ENCODE measurements at places on chromosomes 6 and 20.

DNA sequence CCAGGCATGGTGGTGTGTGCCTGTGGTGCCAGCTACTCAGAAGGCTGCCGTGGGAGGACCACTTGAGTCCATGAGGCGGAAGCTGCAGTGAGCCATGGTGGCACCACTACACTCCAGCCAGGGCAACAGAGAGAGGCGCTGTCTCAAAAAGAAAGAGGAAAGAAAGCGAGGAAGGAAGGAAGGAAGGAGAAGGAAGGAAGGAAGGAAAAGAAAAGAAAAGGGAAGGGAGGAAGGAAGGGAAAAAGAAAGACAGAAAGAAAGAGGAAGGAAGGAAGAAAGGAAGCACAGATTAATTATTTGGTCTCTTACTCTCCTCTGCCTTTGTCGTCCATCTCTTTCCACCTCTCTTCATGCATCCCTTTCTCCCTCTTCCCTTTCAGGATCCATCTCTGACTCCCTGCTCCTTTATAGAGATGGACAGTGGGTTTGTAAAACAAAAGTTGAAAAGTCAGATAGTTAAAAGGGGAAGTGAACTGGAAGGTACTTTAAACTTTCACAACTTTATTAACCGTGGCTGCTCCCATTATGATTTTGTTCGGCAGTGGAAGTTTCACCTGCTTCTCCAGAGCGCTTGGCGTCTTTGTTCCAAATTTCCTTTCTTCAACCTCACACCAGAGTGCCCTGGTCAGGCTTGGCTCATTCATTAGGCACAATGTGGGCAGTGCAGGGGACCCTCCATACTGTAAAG lies 1.5 kb downstream of the HLA-DQA1 start:
- no peak for DNase-seq

DNA sequence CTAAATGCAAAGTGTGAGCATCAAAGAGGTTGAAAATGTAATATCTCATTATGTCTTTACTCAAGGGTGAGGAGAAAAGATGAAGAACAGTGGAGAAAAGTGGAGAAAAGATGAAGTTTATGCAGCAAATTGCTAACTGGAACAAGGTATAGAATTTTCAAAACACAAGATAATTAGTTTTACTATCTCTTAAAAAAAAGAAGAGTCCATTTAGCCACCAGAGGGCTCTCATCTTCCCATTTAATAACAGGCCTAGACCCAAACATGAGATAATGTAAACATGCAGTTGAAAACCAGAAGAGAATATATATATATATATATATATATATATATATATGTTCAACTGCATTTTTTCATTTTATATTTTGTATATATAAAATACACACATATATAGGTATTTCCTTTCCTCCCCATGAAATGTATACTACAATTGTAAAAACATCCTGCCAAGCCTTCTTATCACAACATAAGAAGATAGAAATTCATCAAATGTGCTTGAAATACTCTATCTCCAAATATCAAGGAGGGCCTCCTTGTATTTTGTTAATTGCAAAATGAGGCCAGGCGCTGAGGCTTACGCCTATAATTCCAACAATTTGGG lies 78.4 kb downstream of the ADTRP start:
- no peak for DNase-seq

DNA sequence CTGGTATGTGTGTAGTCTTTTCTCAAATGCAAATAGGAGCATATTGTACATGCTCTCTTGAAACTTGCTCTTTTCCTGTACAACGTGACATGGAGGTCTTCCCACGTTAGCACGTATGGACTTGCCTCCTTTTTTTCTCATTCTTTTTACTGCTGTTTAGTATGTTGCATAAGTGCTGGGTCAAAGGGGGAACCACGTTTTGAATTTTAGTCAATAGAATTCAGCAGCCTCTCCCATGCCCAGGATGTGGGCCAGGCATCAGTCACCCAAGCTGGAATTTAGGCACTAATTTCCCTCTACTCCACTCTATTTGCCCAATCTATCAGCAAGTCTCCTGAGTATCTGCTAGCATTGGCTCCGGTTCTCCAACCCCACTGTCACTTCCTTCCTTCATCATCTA lies 41.5 kb upstream of the RNF24 start:
- DNase-seq = no peak

GRCh38 chr20:33086052-33086722 lies 6.7 kb downstream of the BPIFB4 start:
- DNase-seq = no peak

- DNase-seq = no peak
Observed at GRCh38 chr6:138654715-138655634, 118.6 kb upstream of the CCDC28A start.

- DNase-seq = no peak
Observed at GRCh38 chr20:10649797-10650160, 24.0 kb downstream of the JAG1 start.

GRCh38 chr20:53077373-53078205 lies 105.4 kb downstream of the TSHZ2 start:
- no peak for DNase-seq

DNA sequence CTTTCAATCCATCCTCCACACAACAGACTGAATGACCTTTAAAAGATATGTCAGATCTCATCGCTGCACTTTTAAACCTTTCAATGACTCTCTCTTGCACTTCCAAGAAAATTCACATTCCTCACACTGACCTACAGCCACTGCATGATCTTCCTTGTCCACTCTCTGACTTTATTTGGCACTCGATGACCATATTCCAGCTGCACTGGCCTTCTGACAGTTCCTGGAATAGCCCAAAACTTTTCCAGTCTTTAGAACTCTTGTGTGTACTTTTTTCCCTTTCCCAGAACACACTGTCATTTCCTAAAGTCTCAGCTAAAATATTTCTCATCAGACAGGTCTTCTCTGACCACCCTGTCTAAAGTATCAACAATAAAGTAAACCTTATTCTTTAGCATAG lies 174.6 kb downstream of the ADGRG6 start:
- no peak for DNase-seq

DNA sequence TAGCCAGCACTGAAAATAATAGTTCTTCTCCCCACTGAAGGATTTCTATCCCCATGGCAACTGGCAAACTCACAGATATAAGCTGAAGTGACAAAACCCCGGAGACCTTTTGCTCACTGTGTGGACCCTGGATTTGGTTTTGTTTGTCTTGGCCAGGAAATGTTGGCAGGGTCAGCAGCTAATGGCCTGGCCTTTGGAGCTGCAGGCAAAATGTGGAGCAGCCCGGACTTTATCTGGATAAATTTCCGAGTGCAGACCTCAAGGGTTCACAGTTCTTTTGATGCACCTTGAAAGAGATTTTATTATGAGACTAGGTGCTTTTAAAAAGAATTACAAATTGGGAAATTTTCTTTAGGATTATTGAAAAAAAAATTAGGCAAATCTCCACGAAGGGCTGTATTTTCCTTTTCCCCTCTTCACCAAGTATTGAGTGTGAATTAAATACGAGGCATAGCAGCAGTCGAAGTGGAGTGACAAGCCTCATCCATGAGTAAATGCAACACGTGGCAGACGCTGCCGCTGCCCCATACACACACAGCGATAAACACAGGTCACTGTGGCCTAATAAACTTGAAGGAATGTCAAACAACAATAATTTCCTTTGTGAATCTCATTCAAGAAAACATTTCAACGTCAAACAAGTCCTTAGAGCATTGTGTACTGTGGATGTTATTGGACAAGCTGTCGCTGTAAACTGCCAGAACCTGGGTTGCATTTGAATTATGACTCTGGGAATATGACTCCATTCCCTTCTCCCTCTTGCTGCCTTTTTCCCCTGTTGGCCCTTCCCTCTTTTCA lies 35.1 kb upstream of the CCN6 start:
- DNase-seq = no peak

DNA sequence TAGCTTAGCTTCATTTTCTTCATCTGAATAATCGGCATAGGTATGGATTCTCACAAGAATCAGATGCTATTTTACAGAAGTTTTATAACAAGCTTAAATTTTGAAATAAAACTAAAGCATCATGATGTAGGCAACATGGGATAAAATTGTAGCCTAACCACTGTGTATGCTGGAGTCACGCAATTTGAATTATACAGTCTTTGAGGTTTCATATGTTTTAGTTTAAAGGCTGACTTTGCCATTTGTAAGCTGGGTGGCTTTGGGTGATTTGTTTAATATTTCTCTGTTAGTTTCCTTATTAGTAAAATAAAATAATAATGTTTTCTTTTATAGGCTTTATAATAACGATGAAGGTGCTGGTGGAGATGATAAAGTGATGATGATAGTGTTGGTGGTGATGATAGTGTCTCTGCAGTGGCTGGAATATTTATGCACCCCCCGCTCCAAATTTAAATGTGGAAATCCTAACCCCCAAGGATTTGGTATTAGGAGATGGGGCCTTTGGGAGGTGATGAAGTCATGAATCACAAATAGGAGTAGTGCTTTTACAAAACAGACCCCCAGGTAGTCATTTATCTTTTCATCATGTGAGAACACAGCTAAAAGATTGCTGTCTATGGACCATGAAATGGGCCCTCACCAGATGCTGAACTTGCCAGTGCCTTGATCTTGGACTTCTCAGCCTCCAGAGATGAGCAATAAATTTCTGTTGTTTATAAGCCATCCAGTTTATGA lies 42.0 kb downstream of the DOK5 start:
- no peak for DNase-seq

DNA sequence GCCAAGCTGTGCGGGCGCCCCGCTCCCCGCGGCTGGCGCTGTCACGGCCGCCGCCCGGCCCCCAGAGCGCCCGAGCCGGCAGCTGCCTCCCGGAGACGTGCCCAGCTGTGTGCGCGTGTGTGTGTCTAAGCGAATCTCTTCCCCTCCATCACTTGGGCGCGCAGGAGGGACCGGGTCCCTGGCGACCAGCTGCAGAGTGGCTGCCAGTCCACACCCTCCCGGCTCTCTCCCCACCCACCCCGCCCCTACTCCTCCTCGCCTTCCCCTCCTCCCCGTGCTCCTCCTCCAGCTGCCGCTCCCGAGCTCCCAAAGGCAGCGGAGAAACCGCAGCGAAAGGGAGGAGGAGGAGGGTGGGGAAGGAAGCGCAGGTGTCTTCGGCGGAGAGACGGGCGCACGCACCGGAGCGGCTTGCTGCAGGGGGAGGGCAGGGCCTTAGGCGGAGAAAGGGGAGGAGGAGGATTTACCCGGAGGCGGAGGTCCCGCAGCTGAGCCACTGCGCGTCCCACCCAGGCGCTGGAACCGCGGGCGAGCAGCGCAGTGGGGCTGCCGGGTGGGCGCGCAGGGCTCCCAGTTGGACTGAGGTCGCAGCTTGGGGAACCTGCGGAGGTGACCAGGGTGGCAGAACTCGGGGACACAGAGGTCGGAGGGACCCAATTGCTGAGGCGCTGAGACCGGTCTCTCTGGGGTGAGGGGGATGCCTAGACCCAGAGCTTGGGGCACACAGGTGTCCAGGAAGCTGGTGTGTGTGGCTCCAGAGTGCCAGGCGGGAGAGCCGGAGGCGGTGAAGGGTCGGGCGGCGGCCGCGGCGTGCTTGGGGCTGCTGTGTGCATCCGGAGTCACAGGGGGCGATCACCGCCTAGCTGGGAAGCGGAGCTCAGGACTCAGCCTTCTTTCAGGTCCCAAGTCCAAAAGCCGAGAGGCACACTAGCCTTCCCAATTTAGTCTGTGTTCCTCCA lies at the start of gene HS3ST5:
Gene HS3ST5, minus strand, starts transcription at position 198 of the 956 bp plus-strand sequence. CDS start 280,178 bp downstream, outside the sequence.
- peak; percentile 4 for DNase-seq

- DNase-seq = no peak
Observed at GRCh38 chr20:37565134-37565811, 37.6 kb upstream of the BLCAP start.

DNA sequence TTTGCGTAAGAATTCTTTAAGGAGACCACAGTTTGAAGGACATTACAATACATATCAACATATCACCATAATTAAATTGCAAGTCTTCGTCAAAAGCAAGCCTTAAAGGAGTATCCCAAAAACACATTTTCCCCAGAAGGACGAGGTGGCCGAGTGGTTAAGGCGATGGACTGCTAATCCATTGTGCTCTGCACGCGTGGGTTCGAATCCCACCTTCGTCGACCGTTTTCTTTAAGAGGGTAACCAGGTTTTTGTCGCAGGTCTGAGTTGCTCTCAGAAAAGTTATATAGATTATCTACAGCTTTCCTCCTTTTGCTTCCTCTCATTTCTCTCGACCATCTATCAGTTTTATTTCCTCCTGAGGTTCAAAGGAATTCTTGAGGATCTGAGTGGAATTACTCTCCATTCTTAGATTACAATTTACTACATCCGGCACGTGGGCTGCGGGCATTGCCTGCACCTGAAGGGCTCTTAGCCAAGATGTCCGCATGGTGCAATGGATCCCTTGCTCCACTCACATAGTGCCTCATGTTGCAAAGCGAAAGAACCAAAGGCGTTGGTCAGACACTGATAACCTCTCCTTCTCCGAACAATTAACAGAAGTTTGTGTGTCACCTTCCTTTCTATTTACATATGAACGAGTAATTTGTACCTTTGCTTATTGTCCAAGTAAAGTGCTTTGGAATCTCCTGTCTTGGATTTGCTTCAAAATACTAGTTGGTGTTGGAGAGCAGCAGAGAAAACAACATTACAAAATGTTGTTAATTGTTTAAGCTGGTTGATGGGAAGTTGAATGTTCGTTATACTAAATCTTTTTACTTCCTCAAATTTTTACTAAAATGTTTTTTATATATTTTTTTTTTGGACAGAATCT lies 14.0 kb downstream of the POM121L2 start:
- DNase-seq = no peak

DNA sequence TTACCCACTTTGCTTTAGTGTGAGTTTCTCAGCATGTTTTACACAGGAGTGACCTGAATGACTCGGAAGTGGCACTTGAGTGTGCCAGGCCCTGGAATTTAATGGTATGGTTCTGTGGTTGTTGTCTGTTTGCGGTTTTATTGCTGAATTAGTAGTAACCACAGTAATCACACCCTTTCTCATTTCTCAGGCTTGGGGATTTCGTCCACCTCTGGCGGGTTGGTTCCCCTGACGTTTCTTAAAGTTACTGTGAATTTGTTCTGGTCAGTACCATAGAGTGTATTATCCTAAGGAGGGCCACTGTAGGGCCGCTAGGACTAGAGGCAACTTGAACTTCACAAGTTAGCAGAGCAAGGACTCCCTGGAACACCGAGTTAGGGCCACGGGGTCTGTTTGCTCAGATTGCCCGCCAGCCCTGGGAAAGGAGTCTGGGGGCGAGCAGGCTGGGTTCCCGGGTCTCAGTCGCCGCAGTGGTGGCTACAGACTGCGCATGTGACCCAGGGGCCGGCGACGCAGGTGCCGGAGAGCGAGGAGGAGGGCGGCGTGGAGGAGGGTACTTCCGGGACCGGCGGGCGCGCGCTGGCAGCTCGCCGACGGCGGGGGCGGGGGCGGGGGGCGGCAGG lies 546 bp upstream of the KLHL32 start:
- peak; percentile 95 for DNase-seq

- no peak for DNase-seq
Observed at GRCh38 chr6:107535626-107536025, 45.7 kb downstream of the SOBP start.

DNA sequence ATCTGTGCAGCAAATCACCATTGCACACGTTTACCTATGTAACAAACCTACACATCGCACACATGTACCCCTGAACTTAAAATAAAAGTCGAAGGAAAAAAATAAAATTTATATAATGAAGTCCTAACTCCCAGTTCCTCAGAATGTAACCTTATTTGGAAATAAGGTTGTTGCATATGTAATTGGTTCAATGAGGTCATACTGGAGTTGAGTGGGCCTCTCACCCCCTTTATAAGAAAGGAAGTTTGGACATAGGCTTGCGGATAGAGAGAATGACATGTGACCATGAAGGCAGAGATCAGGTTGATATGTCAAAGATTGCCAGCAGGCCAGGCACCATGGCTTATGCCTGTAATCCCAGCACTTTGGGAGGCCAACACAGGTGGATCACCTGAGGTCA lies 16.1 kb upstream of the ZBTB22 start:
- no peak for DNase-seq

GRCh38 chr6:163397326-163397725 lies 17.2 kb upstream of the QKI start:
- no peak for DNase-seq
